Ureter (tissue), 1 donor: ENCODE measurements at places on chromosomes 12 and 14. TPM values are rescaled to one million over a fixed set of nuclear protein-coding genes. Genes with fewer than 3 reads are reported as not detected.

GRCh38 chr14:30108975-30109700 is 181.5 kb upstream of the PRKD1 start:
- DNase-seq = no peak

- DNase-seq = no peak
Observed at GRCh38 chr14:41950428-41951151, 343.9 kb downstream of the LRFN5 start.

GRCh38 chr14:50068496-50068895 is 47.9 kb downstream of the VCPKMT start:
- no peak for DNase-seq

GRCh38 chr14:55891692-55892091 is 226.5 kb upstream of the PELI2 start:
- no peak for DNase-seq

DNA sequence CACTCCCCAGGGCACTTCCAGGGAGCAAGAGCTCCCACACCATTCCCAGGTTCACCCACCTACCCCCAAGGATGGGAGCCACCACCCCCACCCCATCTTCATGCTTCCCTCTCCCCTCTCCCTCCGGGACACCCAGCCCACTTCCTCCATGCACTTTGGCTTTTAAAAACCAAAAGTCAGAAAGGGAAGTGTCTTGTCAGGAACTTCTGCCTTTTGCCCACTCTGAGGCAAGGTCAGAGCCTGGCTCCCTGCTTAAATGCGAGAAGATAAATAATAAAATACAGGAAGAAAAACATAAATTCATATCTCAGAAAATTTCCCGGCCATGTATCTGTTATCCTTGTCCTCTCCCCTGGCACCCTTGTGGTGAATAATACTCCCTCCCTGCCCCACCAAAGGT is 81.6 kb downstream of the PTGER2 start:
- no peak for DNase-seq

DNA sequence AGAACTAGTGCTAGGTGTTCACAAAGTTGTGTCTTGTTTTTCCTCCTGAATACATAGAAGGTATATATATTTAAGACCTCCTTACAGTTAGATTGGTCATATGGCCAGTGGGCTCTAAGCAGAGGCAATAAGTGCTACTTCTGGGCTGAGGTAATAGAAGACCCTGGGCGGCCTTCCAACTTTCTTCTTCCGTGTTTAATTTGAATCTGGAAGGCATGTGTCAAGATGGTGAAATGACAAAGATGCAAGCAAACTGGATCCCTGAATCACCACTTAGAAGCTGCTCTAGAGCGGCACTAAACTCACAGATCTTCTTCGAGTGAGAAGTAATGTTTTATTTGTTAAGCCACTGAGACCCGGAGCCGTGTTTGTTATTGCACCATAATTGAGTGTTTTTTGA is 201.0 kb upstream of the GZMB start:
- DNase-seq = no peak

GRCh38 chr12:44618946-44619345 is 257.2 kb downstream of the NELL2 start:
- no peak for DNase-seq

- no peak for DNase-seq
Observed at GRCh38 chr14:60165547-60165876, 314 bp upstream of the DHRS7 start.

DNA sequence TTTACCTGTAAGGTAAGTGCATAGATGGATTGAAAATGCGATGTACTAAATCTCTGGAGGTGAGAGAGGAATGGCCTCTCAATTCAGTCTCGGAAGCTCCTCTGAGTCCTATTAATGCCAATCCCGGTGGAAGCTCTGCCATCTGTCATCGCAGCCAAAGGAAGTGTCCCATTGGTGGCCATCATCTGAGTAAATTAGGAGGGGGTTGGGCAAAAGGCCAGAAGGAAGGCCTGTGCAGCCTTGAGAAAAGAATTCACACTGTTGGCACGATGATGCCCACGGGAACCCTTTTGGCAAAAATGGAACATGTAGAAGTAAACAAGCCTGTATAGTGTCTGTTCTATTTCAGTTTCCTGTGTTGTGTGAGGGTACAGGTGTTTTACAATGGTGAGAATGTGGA is 494.8 kb downstream of the NELL2 start:
- DNase-seq = no peak

DNA sequence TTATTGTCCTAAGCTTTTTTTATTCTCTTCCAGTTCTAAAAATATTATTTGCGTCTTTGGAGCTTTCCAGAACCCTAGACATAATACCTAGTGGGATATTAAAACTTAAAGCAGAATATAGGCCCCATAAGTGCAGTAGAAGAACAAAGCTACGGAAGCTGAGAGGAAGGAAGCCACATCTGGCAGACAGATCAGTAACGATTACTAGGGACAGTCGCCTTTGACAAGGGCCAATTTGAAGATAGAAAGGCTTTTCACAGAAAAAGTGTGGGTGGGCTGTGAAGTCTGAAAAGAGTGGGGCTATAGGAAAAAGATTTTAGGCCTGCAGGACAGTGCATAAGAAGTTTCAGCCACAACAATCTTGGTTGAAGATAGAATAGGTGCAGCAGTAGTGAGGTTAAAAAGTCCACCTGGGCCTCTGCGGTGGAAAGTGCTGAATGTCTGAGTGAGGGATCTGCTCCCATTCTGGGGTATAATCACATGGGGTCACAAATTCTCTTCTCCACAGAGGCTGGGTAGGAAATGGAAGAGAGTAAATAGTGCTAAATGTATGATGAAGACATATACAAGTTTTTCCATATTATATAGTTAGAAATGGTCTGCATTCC is 114.5 kb downstream of the CMAS start:
- no peak for DNase-seq

CLEC12A gene
- total RNA-seq = 2.3 TPM

KRT82 gene
- not detected for total RNA-seq

GSC gene
- total RNA-seq = not detected

M6PR gene
- total RNA-seq = 181 TPM

WNT1 gene
- not detected for total RNA-seq

LMNTD1 gene
- not detected for total RNA-seq

GNB3 gene
- total RNA-seq = 4.5 TPM

ARMH4 gene
- total RNA-seq = 2.9 TPM

GMFB gene
- 35.9 TPM for total RNA-seq

MYBPC1 gene
- total RNA-seq = 1.6 TPM
